ENCODE measurements at places on chromosomes 11 and 22.
A peak's percentile ranks its signal among the peaks of the same experiment; 100 is the strongest.

- no peak for DNase-seq
Measured at GRCh38 chr22:26918226-26918625, 260.8 kb downstream of the MIAT start.

GRCh38 chr11:133814588-133815100, 30.7 kb downstream of the SPATA19 start:
- no peak for DNase-seq

- no peak for DNase-seq
Measured at GRCh38 chr11:69839516-69839915, 20.3 kb upstream of the FGF3 start.

GRCh38 chr11:66716996-66717395, 12.0 kb downstream of the SPTBN2 start:
- no peak for DNase-seq

- no peak for DNase-seq
Measured at GRCh38 chr11:23502826-23503225, 642.6 kb upstream of the CCDC179 start.

- DNase-seq = no peak
Measured at GRCh38 chr11:60765355-60765754, 8.7 kb downstream of the MS4A15 start.

DNA sequence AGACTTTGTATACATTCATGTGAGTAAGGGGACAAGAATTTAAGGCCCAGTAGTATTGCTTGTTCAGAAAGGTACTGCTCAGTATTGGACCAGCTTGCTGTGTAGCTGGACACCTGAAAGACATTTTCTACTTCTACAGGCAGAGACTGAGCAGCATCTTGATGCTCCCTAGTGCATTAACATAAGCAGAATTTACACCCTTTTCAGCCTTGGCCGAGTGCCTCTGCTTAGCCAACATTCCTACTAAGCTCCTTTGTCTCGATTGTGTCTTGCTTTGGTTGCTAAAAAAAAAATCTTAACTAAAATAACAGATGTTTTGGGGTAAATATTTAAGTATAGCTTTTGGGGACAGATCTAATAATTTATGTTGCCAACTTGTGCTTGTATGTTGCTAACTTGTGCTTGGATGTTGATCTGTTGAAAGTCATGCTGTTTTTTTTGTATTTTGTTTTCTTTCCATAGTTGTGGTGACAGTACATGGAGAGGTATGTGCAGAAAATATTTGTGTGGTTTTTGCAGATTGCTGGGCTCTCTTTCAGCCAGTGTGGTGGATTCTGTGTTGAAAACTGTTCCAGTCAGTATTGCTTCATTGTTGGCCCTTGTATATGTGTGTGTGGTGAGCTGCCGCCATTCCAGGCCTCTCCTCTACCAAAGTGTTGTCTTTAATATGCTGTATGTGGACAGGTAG, 3.7 kb downstream of the PTS start:
- DNase-seq = no peak

DNA sequence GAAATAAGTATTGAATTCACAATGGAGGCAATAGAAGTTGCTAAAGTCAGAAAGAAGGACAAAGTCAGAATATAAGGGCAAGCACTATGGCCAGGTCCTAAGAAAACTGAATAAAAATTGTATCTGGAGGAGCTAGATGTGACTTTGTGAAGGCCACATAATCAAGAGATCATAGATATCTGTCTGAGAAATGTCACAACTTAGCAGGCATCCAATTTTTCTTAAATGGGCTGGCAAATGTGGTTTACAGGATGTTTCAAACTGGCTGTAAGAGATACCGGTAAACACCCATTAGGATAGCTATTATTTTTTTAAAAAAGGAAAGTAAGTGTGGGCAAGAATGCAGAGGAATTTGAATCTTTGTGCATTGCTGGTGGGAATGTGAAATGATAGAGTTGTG, 303.1 kb upstream of the CHORDC1 start:
- no peak for DNase-seq

DNA sequence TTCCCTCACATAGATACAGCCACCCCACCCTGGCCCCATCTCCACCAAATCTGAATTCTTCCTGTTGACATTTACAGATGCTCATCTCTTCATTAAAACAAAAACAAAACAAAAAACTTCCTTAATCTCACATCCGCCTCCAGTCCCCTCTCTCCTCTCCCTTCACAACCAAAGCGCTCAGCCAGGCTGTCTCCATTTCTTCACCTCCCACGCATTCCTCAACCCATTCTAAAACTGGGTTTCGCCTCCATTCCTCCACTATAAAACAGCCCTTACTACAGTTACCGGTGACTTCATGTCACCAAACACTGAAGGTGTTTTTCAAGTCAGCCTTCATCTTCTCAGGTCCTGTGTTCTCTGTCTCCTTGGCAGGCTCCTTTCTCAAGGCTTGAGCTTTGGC, 9.6 kb downstream of the BACE1-AS start:
- DNase-seq = no peak

- DNase-seq = peak; percentile 70
Measured at GRCh38 chr22:42269432-42270175, 849 bp downstream of the TCF20 start.

GRCh38 chr11:35141071-35141470, 2.1 kb downstream of the CD44 start:
- DNase-seq = peak; percentile 28

DNA sequence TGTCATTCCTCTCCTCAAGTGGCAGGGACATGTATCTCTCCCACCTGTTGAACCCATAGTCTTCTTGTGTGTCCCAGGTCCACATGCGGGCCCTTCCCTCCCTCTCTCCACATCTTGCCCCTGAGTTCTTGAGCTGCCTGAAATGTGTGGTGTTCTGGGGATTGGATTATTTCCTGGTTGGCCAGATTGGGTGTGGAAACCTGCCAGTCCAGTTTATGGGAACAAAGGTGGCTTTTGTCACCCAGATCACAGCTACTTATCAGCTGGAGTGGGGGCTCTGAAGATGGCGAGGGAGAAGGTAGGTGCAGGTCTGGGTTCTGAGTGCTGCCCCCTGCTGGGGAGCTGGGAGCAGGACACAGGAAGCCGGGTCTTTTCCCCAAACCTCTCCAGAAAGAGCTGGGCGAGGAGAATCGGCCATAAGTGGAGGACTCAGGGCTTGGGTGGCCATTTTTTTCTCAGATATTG, 14.2 kb downstream of the DTX4 start:
- DNase-seq = peak; percentile 58

DNA sequence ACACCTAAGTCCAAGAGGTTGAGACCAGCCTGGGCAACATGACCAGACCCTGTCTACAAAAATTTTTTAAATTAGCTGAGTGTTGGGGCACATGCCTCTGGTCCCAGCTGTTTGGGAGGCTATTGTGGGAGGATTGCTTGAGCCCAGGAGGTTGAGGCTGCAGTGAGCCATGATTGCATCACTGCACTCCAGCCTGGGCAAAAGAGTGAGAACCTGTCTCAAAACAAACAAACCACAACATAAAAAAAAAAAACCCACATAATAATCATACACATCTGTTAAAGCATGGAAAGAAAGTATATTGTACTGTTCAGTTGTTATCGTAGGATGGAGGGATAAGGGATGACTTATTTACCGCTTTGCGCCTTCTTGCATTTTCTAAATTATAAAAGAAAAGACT, 35.9 kb upstream of the GRK2 start:
- no peak for DNase-seq

GRCh38 chr11:76844511-76844910, 16.2 kb upstream of the ACER3 start:
- no peak for DNase-seq

DNA sequence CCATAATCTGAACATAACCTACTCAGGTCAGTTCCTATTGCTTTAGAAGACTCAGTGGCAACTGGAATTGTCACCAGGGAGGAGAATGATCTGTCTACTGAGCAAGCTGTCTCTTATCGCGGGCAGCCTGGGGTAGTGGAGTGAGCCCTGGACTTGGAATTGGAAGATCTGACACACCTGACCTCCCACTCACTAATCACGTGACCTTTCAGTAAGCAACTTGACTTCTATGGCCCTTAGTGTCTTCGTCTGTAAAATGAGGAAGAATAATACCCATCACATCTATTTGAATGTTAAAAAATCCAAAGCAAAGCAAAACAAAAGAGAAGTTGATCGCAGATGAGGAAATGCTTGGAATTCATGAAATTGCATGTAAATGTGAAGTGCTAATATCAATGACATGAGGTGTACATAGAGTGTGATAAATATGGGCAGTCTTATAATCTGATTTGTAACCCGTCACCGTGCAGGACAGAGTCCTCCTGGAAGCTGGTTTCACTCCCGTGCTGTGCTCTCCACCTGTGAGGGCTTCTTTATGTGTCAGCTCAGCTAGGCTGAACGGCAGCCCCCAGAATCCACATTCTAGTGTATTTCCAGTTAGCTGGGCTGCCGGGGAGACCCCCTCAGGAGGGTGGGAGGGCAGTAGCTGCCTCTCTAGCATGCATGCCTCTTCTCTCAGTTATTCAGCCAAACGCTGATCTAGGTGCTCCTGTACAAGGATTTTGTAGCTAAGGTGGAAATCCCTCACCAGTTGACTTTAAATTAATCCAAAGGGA, 482.9 kb downstream of the OPCML start:
- DNase-seq = no peak

All from CD4-positive, alpha-beta T cell treated with Interleukin-12 subunit alpha and Interleukin-12 subunit beta, for 1 hour (primary cell).